Kidney glomerular epithelial cell (primary cell): ENCODE measurements at places on chromosomes 2 and 18.

GRCh38 chr2:224933431-224933830 lies 108.8 kb downstream of the DOCK10 start:
- no peak for DNase-seq

DNA sequence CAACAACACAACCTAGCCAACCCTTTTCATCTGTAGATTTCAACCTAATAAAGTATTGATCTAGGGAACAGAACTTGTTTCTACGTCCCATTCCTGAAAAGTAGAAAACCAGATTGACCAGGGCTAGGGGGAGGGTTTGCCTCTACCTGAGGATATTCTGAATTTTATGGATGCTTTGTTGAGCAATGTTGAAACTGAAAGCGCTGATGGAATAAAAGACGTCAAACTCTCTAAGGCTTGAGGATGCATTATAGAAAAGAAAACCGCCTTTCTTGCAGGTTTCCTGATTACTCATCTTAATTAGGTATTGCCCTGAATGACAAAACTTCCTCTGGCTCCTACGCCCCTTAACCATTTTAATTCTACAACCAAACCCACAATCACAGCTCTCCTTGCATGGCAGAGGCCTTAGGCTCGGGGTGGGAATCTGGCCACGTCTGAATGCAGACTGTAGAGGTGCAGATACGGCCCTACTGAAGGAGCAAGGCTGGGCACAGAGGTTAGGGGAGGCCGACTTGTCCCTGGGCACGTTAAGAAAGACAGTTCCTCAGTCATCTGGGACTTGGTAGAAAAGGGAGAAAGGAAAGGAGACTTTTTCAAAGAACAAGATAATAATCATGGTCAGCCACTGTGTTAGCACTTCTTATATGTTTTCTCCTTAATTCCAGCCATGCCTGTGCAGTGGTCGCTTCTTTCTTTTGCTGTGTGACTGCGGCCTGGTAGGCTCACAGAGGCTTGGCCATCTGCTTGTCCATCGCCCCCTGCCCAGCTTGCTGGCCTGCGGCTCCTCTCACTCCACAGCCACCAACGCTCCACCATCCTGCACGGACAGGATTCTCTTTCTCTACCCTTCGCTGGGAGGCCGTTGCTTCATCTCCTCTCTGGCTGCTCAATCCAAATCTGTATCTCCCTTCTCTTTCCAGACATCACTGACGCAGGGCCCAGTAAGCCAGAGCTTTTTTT lies 209.5 kb downstream of the VAPA start:
- no peak for DNase-seq

- DNase-seq, result no peak
These were observed 2.2 kb downstream of the SLC40A1 start for GRCh38 chr2:189578272-189578950.

DNA sequence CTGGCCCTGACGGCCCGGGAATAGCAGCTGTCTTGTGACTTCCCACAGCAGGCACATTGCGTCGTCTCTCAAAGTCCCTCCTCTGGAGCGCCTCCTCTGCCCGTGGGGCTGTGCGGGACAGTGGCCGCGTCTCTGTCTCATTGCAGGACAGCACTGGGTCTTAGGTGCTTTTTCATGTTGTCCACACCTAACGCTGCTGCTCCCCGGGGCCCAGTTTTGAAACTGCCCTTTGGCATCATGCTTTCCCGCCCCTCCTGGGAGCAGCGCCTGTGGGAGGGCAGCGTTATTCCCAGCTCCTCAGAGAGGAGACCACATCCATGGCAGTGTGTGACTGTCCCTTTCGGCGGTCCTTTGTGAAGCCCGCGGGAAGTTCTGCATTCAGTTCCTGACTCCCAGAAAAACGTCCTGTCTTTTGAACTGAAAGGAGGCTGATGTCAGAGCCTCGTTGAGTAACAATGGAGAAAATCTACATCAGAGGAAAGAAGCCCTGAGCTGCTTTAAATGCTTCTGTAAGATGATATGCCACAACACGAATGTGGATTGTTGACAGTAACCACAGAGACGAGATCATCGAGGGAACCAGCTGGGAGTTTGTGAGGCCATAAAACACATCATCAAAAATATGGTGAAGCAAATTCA lies 226.0 kb downstream of the FAM210A start:
- peak; percentile 51 for DNase-seq

GRCh38 chr2:230781130-230781797 lies 68.6 kb downstream of the CAB39 start:
- DNase-seq, result peak; percentile 95

DNA sequence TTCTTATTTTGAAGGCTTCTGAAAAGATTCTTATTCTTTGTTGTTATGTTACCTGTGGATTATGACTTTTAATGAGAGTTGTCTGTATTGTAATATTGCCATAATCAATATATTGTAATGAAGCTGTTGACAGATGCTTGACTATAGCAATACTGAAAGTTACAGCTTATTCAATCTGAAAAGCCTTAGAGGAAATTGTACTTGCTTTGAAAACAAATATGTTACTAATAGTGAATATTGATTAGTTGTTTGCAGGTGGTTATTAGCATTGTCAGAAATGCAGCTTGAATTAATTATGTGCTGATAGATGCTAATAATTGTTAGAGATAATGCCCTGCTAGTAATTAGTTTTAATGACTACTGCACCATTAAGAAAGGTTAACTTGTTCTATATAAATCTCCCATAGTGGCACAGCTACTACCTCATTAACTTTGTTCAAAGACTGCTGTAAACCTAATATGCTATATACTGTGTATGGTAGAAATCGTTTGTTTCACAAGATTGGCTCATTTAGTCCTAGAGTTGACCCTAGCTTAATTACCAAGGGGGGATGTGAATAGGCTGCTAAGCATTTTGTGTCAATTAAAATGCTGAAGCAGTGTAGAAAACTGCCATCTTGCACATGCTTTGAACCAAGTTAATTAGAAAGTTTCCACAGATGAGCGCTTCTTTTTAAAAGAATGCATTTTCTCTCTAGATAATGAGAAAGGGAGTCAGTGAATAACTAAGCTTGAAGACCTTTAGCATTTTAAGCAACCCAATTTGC lies 30.5 kb downstream of the SLC39A10 start:
- no peak for DNase-seq

DNA sequence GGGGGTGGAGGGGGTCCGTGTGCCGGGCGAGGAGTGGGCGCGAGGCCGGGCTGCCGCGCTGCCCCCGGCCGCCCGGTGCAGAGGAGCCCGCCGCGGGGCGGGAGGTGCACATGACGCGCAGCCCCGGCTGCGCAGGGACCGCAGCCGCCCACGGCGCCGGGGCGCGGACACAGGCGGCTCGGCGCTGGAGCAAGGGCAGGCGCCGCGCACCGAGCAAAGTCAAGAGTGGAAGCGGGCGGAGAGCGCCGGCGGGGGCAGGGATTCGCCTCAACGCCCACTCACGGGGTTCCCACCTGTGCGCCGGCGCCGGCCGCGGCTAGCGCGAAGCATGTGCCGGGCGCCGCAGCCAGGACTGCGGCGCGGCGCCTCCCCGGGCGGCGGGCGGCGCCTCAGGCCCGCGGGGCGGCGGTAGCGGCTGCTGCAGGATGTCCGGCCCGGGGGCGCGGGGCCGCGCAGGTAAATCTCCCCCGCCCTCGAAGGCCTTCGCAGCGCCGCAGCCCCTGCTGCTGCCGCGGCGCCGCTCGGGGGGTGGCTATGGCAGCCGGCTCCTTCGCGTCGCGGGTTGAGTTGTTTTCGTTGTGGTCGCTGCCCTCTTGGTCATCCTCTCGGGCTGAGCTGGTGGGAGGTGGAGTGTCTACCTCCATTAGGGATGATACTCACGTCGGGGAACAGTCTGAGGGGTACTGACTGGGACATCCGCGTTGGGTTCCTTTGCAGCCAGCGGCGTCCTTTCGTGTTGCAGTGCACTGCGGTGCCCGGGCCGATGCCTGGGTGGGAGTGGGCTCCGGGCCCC lies 216.3 kb upstream of the DTNA start:
- DNase-seq, result no peak

GRCh38 chr2:235849489-235849888 lies 318.7 kb downstream of the GBX2 start:
- DNase-seq, result no peak

GRCh38 chr2:104772996-104773395 lies 80.9 kb upstream of the POU3F3 start:
- no peak for DNase-seq

- DNase-seq, result peak; percentile 13
These were observed 33.8 kb downstream of the LPIN2 start for GRCh38 chr18:2979129-2979528.

- no peak for DNase-seq
These were observed 148.1 kb downstream of the AGAP1 start for GRCh38 chr2:235641956-235642355.

GRCh38 chr2:216234106-216234505 lies 125.0 kb downstream of the XRCC5 start:
- DNase-seq, result no peak

- DNase-seq, result no peak
These were observed 140.8 kb downstream of the TMEFF2 start for GRCh38 chr2:192053921-192054320.

- DNase-seq, result no peak
These were observed 349.9 kb upstream of the ZNF521 start for GRCh38 chr18:25701821-25702220.

DNA sequence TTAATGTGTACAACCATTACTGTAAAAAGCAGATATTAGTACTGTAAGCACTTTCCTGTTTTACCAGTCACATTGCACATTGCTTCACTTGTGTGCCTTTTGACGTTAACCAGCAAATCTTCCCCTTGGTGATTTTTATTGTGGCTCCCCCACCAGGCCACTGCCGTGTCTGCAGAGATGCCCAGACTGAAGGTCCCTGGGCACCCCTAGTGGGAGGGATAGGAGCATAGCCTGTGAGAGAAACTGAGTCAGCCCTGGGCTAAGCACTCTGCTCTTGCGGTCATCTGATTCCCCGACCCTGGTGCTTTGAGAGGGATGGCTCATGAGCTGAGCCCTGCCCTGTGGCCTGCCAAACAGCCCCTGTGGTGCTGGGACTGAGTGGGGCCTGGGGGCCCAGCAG lies 73.4 kb downstream of the INPP4A start:
- DNase-seq, result no peak

DNA sequence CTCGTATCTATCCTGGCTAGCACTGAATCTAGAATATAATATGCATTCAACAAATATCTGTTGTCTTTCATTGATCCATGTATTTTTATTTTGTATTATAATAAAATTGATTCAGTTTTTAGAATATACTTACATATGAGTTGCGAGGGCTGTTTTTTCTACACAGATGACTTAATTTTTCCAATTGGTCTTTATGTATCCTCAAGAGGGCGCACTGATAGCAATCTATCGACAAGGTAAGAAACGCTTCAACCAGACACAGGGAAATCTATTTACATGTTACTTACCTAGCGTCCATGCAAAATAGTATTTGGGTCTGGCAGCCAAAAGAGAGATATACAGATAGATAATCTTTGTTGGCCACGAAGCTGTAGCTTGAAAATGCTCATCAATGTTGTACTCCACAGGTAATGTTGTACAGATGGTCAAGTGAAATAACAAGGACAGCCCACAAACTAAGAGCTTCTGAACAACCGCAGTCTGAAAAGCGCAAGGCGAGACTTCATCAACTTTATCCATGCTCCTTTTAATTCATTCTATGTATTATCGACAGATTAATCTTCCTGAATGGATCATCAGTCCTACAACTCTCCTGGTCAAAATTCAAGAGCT lies 35.5 kb upstream of the KIDINS220 start:
- peak; percentile 59 for DNase-seq

- no peak for DNase-seq
These were observed 35.9 kb downstream of the TAF4B start for GRCh38 chr18:26262156-26262555.
